ENCODE measurements at places on chromosomes 3 and 15. TPM values are rescaled to one million over a fixed set of nuclear protein-coding genes. Genes with fewer than 3 reads are reported as not detected.

Gene ITIH1
- total RNA-seq = 0.18 TPM

GRCh38 chr15:63041974-63042876 is at the start of gene TPM1:
TSS of gene TPM1 (plus strand) at chr15:63042747. CDS start at chr15:63042830, 83 bp downstream.
- peak; percentile 87 for DNase-seq
- no peaks in the 10 kb centered on the region for H3K36me3 ChIP-seq
- peak within 1 kb of the TSS; percentile 57 for H3K27ac ChIP-seq
- peaks cover 79% of the 10 kb centered on the region for H3K27me3 ChIP-seq
- peaks cover 24% of the 10 kb centered on the region for H3K4me1 ChIP-seq
- peak within 1 kb of the TSS; percentile 66 for H3K4me3 ChIP-seq

Gene ZNF501
- 5.3 TPM for total RNA-seq

Gene DCLK3
- 0.47 TPM for total RNA-seq

DNA sequence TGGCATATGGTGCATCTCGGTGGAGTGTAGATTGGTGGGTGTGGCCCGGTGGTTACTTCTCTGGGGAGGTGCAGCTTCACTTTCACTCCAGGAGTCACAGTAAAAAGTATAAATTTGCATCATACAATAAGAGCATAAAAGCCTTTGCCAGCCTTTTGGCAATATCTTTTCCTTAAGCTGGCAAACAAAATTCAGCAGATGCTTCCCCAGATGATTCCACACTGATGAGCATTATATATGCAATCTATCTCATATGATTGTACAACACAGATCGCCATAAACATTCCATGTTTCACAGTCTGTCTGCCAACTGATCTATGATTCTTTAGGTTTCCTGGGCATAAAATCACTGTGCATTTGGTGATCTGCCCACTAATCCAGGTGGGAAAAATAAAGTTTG is 120.2 kb upstream of the ALCAM start:
- no peaks in the 10 kb centered on the region for H3K27me3 ChIP-seq
- DNase-seq = no peak
- H3K27ac ChIP-seq = no peak overlapping the region
- no peak overlapping the region for H3K4me3 ChIP-seq
- no peaks in the 10 kb centered on the region for H3K4me1 ChIP-seq

DNA sequence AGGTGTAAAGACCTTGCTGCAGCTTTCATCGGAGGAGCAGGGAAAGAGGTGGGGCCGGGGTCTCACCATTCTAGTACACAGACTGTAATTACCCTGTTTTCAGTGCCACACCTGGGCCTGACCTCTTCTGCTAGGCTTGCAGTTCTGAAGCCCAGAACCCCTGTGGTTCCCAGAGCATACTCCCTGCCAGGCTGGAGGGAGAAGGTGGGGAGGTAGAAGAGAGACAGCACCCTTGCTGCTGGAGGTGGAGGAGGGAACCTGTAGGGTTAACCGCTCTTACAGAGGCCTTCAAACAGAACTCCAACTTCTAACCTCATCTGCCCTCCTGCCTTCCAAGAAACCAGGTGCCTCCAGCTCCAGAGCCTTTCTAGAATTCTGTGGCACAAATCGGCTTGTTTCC is 27.0 kb downstream of the PCOLCE2 start:
- H3K27me3 ChIP-seq = peaks cover 5% of the 10 kb centered on the region
- no peaks in the 10 kb centered on the region for H3K36me3 ChIP-seq
- no peak overlapping the region for H3K27ac ChIP-seq
- H3K4me1 ChIP-seq = peaks cover 17% of the 10 kb centered on the region
- H3K4me3 ChIP-seq = no peak overlapping the region

GRCh38 chr3:9349321-9350117 is 13.3 kb upstream of the THUMPD3 start:
- no peaks in the 10 kb centered on the region for H3K36me3 ChIP-seq
- H3K4me1 ChIP-seq = peaks cover 16% of the 10 kb centered on the region
- H3K27me3 ChIP-seq = no peaks in the 10 kb centered on the region

GRCh38 chr3:124492824-124493223 is 237.4 kb upstream of the UMPS start:
- H3K27me3 ChIP-seq = no peaks in the 10 kb centered on the region
- no peaks in the 10 kb centered on the region for H3K4me1 ChIP-seq
- no peak overlapping the region for H3K27ac ChIP-seq
- no peaks in the 10 kb centered on the region for H3K36me3 ChIP-seq
- DNase-seq = no peak

DNA sequence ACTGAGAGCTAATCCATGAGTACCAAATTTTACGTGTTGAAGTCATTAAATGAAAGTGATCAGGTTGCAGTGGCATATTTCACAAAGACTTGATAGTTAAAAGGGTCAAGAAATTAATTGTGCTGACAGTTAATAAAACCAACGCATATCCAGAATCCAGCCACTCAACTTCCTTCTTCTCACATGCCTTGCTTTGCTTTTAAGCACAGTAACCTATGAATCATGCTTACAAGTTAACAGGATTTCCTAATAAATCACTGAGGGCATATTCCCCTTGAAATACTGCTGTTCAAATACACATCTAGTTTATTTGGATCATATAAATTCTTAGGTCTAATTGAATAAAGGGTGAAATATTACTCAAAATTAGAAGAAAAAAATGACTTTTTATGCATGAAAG is 801.5 kb upstream of the EPHA6 start:
- H3K4me1 ChIP-seq = no peaks in the 10 kb centered on the region
- DNase-seq = no peak
- H3K36me3 ChIP-seq = no peaks in the 10 kb centered on the region
- H3K27me3 ChIP-seq = no peaks in the 10 kb centered on the region

DNA sequence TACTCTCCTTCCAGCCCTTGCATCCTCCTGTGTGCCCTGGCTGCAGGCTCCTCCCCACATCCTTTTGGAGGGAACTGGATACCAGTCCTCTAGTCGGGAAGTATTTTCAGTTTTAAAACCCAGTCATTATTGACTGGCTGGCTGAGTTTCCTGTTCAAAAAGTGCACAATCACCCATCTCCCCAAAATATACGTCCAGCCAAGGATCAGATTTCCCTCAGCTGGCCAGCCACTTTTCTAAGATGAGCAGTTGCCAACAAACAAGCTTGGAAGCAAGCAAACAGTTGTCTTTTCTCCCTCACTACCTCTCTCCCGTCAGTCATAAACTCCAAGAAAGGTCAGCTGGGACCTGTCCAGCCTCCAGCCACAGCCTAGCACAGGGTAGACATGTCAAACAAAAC is 147.7 kb upstream of the GALNT15 start:
- H3K4me1 ChIP-seq = no peaks in the 10 kb centered on the region
- peak; percentile 13 for DNase-seq
- no peaks in the 10 kb centered on the region for H3K36me3 ChIP-seq
- no peaks in the 10 kb centered on the region for H3K27me3 ChIP-seq
- H3K27ac ChIP-seq = no peak overlapping the region

Data from left lung (tissue), 14 donors.